ENCODE measurements at places on chromosomes 6 and 20.
A peak's percentile ranks its signal among the peaks of the same experiment; 100 is the strongest.

GRCh38 chr20:20017001-20017843 is at the start of gene NAA20:
NAA20 (plus strand) TSS chr20:20017362; CDS start chr20:20017397, 35 bp downstream.
- peak; percentile 45 for DNase-seq

DNA sequence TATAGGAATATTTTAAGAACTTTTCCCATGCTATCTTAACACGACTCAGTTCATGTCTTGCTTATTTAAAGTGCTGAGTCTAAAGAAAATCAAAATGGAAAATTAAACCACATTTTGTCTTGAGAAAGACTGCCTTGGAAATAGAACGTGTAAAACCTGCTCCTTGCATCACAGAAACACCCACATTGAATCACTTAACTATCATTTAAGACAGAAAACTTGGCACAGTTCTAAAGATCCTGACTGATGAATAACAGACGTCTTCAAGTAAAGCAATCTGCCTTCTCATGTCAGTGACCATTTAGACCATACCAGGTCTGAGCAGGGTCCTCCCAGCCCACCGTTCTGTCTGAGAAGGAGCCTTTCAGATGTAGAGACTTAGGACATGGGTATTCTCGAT is 7.4 kb downstream of the PERP start:
- no peak for DNase-seq

DNA sequence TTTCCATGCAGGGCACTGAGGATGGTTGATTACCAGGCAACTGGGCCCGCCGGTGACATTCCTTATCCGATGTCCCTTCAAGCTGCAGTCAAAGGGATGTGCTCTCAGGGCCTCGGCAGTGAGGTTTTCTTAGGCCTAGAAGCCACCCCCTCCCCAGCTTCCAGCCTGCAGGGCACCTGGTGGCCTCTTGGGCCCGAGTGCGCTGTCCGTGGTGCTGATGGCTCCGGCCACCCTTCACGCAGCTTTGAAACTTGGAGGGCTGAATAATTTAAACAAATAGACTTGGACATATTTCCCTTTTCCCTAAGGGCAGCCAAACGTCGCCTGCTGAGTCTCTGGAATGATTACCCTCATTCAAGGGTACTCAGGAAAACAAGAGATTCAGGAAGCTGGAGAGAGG is 8.9 kb upstream of the MLN start:
- no peak for DNase-seq

GRCh38 chr6:128367437-128367836 is 153.0 kb downstream of the PTPRK start:
- no peak for DNase-seq

DNA sequence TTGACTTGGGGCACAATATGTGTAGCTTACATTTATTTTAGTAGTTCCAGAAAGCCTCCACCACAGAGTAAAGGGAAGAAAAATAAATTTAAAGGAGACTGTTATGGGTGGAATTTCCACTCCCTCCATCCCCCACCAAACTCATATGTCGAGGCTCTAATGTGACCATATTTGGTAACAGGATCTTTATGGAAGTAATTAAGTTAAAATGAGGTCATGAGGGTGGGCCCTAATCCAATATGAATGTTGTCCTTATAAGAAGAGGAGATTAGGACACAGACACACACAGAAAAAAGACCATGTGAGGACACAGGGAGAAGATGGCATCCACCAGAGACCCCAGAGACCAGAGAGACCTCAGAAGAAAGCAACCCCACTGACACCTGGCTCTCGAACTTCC is 189.7 kb downstream of the EDN1 start:
- no peak for DNase-seq

- no peak for DNase-seq
Observed at GRCh38 chr6:159110013-159110412, 59.2 kb upstream of the FNDC1 start.

- DNase-seq = no peak
Observed at GRCh38 chr6:64538722-64539121, 903.1 kb downstream of the PHF3 start.

DNA sequence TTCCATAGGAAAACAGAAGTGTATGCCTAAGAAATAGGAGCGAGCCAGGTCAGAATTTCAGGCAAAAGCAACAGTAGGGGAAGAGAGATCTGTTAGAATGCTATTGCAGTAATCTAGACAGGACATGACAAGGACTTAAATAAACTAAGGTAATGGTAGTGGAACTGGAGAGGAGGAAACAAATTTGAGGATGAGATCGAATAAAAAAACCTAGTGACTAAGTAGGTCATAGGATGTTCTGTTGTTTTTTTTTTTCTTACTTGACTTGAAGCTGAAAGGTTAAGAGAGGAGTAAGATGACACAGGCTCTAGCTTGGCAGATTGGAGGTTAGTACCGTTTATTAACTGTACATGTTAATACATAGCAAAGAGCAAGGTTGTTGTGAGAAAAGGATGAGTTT is 28.6 kb downstream of the ORC3 start:
- no peak for DNase-seq

- DNase-seq = no peak
Observed at GRCh38 chr6:46757214-46757596, 10.5 kb downstream of the ANKRD66 start.

Data from GM12878 (cell line).